ENCODE measurements at places on chromosomes 12 and 14.

DNA sequence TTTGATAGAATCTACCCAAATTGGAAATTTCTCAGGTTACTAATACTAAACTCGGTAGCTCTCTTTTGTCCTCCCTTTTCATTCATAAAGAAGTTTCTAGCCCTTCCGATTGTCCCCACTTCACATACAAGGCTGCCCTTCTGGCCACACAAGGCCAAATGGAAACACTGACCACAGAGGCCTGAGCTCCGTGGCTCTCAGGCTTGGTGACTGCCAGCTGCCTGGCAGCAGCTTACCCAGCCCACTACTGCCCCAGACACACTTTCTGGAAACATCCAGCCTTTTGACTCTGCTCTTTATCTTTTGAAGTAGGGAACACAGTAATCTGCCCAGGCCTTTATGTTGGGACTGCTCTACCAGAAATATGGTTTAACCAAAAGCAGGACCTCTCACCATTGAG lies 167.2 kb downstream of the GCH1 start:
- DNase-seq: no peak

DNA sequence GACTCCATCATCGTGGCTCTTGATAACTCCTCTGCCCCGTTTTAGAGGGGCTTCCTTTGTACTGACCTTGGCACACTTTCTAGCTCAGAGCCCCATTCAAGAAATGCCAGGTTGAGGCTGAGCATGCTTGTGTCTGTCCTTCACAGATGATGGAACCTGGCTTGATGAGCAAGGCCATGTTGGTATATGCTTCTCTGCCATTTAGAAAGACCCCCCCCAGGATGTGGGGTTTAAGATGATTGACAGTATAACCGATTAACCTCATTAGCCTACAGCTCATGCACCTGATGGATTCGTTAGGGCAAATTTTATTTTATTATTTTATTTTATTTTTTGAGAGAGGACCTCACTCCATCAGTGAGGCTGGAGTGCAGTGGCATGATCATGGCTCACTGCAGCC lies 21.0 kb downstream of the BATF start:
- no peak for DNase-seq

DNA sequence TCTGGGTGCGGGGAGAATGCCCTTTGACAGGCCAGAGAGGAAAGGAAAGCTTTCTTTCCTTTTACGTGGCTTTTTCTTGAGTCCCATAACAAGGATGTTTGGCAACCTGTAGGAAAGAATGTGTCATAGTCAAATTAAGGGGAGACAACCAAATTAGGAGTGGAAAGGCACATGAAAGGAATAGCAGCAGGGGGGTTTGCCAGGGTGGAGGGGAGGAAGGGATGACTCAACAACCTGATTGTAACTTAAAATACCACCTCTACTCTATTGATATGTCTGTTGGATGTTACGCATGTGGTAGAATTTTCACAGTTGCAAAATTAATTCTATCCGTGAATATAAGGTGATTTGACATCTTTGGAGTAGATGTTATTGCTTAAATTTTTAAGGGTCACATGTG lies 28.5 kb upstream of the MYBPC1 start:
- DNase-seq: no peak

GRCh38 chr14:104739546-104740516 lies 13.1 kb upstream of the SIVA1 start:
- DNase-seq: no peak

DNA sequence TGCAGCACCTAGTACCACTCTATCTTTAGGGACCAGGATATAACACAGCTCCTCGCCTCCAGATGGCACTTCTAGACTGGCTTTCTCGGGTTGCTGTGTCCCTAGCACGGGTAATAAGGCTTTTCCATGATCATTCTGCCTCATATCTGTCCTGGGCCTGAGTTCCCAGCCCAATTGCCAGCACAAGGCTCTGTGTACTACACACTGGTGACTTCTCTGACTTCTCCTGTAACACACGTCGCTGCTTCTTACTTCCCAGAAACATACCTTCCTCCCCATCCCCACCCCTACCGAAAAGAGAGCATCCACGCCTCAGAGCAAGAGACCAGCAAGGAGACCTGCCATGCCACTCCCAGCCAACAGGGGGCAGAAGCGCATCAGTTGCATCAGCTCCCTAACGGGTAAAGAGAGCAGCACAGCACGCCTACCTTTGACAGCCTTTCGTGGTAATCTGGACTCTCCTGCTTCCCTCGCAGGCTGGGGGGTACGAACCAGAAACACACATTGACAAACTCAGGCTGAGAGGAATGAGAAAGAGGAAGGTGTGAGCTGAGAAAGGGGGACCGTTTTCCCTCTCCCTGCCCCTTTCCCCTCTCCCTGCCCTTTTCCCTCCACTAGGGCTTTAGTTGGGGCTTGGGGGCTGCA lies 21.2 kb upstream of the ZNF740 start:
- DNase-seq: peak; percentile 74

DNA sequence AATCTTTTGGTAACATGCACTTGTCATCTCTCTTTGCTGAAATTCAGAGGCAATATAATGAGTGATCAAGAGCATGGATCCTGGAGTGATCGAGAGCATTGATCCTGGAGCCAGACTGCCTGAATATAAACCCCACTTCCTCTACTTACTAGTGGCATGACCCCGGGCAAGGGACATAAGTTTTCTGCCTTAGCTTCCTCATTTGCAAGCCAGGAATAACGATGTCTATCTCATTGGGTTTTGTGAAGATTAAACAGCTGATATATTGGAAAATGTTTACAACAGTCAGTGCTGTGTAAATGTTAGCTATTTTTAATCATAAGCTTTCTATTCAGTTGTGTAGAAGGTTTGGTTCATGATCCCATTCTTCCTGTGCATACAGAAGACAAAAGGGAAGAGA lies 2.4 kb upstream of the CSRNP2 start:
- DNase-seq: no peak

- no peak for DNase-seq
These were observed 119.4 kb downstream of the SRGAP1 start for GRCh38 chr12:63963868-63964267.

GRCh38 chr12:57129889-57130288 lies 1.6 kb downstream of the LRP1 start:
- DNase-seq: no peak

Data from T-helper 2 cell (primary cell).